Activated CD8-positive, alpha-beta memory T cell treated with anti-CD3 and anti-CD28 coated beads, Interleukin-2, amount 10 ng/mL, durations not matched to agents 7 days and 5 days (primary cell): ENCODE measurements at places on chromosomes 4 and X. TPM values are rescaled to one million over a fixed set of nuclear protein-coding genes. Genes with fewer than 3 reads are reported as not detected.

DNA sequence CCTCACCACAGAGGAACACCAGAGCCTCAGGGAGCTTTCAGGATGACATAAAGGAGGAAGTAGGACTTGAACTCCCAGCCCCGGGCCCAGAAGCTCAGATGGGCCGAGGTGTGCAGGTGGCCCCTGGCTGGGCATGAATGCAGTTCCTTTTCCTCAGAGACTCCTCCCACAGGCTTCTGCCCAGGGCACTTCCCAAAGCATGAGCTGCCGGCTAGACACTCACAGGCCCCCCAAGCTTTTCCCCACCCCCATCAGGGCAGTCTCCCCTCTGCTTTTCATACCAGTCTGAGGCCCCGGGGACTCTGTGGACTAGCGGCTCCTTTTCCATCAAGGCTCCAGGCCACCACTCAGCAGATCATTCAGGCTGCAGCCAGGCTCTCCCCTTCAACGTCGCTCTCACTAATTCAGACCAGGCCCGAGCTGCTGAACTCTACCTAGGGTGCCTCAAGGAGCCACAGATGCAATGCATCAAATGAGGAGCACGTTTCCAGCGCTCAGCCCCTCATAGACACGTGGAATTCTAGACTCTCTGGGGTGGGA lies 36.9 kb downstream of the HMX1 start:
- no peaks in the 10 kb centered on the region for H3K4me1 ChIP-seq
- no peak overlapping the region for H3K27ac ChIP-seq
- no peaks in the 10 kb centered on the region for H3K36me3 ChIP-seq
- no peak for DNase-seq
- H3K4me3 ChIP-seq: no peak overlapping the region

GRCh38 chr4:40583850-40584439 lies 45.7 kb downstream of the RBM47 start:
- no peak overlapping the region for H3K4me3 ChIP-seq
- H3K27ac ChIP-seq: no peak overlapping the region
- H3K27me3 ChIP-seq: peaks cover 15% of the 10 kb centered on the region

DNA sequence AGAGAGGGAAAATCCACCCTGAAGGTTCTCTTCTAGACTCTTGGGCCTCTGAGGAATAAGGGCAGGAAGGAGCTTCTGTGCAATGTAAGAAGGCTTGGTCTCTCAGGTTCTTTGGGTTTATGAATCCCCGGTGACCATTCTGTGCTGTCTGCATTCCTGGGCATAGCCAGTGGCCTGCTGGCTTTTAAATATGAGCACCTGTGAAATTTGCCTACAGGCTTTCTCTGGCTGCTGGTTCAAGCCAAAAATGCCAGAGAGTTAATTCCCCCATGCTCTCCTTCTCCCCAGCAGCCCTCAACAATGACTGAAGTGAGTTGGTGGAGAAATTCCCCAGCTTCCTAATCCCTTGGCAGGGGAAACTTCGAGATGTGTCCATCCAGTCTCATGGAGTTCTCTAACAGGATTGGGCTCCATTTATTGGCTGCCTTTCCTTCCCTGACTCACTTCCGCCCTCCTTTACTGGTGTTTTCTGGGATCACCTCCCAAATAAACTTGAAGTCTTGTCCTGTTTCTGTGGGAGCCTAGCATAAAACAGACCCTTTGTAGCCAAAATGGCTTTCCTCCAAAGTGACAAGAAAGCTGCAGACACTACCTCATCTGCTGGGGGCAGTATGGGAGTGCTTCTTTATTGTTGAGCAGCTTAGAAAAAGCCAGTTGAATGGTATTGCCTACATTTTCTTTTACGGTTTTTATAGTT lies 179.4 kb upstream of the CASK start:
- peaks cover 4% of the 10 kb centered on the region for H3K36me3 ChIP-seq
- H3K4me1 ChIP-seq: peaks cover 10% of the 10 kb centered on the region
- DNase-seq: no peak
- no peak overlapping the region for H3K27ac ChIP-seq
- H3K4me3 ChIP-seq: no peak overlapping the region

DNA sequence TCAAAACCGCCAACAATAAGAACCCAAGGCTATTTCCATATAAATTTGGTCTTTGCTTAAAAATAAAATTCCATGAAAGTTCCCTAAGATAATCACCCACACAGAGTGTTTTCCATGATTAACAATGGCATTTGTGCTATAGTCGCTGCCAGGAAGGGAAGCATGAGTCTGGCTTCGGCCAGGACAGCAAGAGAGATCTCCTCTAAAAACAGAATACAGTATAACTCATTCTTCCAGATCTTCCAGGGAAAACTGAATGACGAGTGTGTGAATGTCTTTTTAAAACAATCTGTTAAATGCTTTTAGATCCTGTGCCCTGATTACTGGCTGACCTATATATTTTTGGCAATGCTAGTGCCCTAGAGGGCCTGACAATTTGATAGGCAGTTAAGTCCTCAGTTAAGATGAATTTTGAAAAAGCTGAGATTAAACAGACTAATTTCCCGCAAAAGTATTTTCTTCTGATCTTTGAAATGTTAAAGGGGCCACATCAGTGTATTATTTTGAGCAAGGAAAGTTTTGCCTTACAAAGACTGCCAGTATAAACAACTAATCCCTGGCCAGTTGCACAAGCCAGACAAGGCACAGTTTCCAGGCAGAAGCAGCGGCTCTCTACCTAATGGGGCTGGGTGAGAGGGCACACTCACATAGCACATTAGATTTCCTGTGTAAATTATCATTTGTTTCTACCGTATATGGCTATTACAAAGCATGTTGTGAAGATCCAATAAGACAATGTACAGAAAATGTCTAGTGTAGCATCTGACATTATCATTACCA lies 127.3 kb downstream of the DCHS2 start:
- DNase-seq: no peak
- H3K27ac ChIP-seq: no peak overlapping the region
- peaks cover 11% of the 10 kb centered on the region for H3K4me1 ChIP-seq
- H3K36me3 ChIP-seq: no peaks in the 10 kb centered on the region

DNA sequence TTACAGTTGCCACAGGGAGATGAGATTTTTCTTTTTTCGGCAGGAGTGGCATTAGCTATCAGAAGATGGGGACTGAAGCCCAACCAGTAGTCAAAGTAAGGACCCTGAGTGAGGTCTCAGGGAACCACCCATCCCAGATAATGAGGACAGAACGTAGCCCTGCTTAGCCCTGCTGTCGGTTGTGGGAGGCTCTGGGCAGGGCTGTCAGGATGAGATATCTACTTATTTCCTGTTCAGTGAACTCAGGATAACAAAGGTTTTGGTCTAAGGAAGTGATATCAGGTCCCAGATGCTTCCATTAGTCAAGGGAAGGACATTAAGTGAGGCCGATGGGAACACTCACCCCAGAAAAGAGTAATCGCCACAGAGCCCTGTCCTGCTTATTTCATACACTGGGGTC lies 2.3 kb downstream of the MAGEB16 start:
- no peak overlapping the region for H3K4me3 ChIP-seq
- H3K27me3 ChIP-seq: no peaks in the 10 kb centered on the region
- H3K4me1 ChIP-seq: no peaks in the 10 kb centered on the region
- DNase-seq: no peak
- no peak overlapping the region for H3K27ac ChIP-seq

- no peak for DNase-seq
- no peak overlapping the region for H3K27ac ChIP-seq
- peaks cover 6% of the 10 kb centered on the region for H3K27me3 ChIP-seq
- peaks cover 8% of the 10 kb centered on the region for H3K4me1 ChIP-seq
- no peak overlapping the region for H3K4me3 ChIP-seq
These were observed 107.3 kb downstream of the ARHGAP10 start for GRCh38 chr4:147839200-147839599.

- H3K36me3 ChIP-seq: peaks cover 2% of the 10 kb centered on the region
- no peaks in the 10 kb centered on the region for H3K4me1 ChIP-seq
- DNase-seq: no peak
- H3K4me3 ChIP-seq: no peak overlapping the region
- H3K27ac ChIP-seq: no peak overlapping the region
These were observed 564.7 kb downstream of the IL15 start for GRCh38 chr4:142201041-142201440.

DNA sequence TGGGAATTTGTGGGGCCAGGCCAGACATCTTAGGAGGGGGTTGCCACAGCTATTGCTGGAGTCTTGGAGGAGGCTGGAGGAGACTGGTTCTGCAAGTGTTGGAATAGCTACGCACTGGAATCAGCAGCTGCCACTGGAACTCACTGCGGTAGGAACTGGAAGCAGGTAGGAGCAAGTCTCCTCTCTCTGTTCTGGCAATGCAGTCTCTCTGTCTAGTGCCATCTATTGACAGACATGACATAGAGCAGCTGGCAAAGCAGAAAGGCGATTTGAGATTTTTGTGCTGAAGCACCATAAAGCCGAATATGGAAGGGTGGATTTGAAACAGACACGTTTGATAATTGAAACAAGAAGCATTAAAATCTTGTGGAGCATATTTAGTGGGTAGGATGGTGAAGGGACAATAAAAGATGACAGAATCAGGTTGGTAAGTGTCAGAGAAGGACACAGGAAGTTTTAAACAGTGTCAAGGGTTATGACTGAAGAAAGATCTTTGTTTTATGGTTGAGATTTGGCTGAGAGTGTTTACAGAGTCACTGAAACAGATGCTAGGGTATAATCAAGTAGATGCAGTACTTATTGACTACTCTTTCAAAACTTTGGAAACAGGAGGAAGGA lies 23.5 kb upstream of the SYNPO2 start:
- H3K4me3 ChIP-seq: no peak overlapping the region
- no peak overlapping the region for H3K27ac ChIP-seq
- peaks cover 6% of the 10 kb centered on the region for H3K4me1 ChIP-seq
- H3K36me3 ChIP-seq: no peaks in the 10 kb centered on the region

GRCh38 chr4:37825968-37826294 lies 555 bp upstream of the PGM2 start:
- peak overlapping the region; percentile 89 for H3K27ac ChIP-seq
- H3K4me1 ChIP-seq: peaks cover 38% of the 10 kb centered on the region
- no peaks in the 10 kb centered on the region for H3K27me3 ChIP-seq
- DNase-seq: no peak

DNA sequence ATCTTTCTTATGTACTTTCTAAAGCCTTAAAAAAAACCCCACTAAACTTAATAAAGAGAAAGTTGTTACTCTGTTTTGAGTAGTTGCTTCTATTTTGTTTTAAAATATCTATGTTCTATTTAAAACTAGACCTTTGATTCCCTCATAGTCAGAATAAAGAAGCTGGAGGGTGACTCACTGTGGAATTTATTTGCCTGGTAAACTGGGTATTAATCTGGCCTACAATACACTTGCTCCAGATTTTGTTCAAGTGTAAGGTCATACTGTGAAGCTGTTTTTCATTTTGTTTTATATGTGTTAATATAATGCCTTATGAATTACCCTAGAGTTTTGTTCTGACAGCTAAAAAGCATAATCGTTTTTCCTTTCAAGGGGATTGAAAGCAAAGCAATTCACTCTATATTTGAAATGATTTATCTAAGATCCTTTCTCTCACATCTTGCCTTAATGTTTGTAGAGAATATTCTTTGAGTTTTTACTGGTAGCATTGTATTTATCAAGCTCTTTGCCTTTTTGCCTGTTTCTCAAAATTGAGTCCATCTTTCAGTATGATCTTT lies 277.4 kb upstream of the PITX2 start:
- no peak for DNase-seq
- no peaks in the 10 kb centered on the region for H3K36me3 ChIP-seq
- no peaks in the 10 kb centered on the region for H3K27me3 ChIP-seq

GRCh38 chr4:74054483-74055047 lies 16.1 kb upstream of the CXCL3 start:
- no peak overlapping the region for H3K4me3 ChIP-seq
- H3K36me3 ChIP-seq: no peaks in the 10 kb centered on the region
- H3K27ac ChIP-seq: no peak overlapping the region
- H3K27me3 ChIP-seq: no peaks in the 10 kb centered on the region
- no peak for DNase-seq

GRCh38 chrX:47313056-47313455 lies 57.3 kb upstream of the ZNF157 start:
- H3K4me3 ChIP-seq: no peak overlapping the region
- no peaks in the 10 kb centered on the region for H3K27me3 ChIP-seq
- no peak overlapping the region for H3K27ac ChIP-seq

- no peaks in the 10 kb centered on the region for H3K36me3 ChIP-seq
- no peaks in the 10 kb centered on the region for H3K27me3 ChIP-seq
- no peak overlapping the region for H3K27ac ChIP-seq
These were observed 12.5 kb downstream of the ZBTB33 start for GRCh38 chrX:120262859-120263708.

- peaks cover 4% of the 10 kb centered on the region for H3K4me1 ChIP-seq
- peaks cover 6% of the 10 kb centered on the region for H3K27me3 ChIP-seq
- DNase-seq: no peak
- H3K27ac ChIP-seq: no peak overlapping the region
- H3K36me3 ChIP-seq: no peaks in the 10 kb centered on the region
These were observed 19.2 kb upstream of the BRS3 start for GRCh38 chrX:136468391-136469103.

- peaks cover 13% of the 10 kb centered on the region for H3K36me3 ChIP-seq
- no peak overlapping the region for H3K4me3 ChIP-seq
- no peaks in the 10 kb centered on the region for H3K27me3 ChIP-seq
- H3K27ac ChIP-seq: peak overlapping the region; percentile 73
- DNase-seq: no peak
These were observed 17.1 kb downstream of the GPR34 start for GRCh38 chrX:41705680-41706374.

The ANXA3 gene
- 0.41 TPM for total RNA-seq

The RRH gene
- 0.32 TPM for total RNA-seq

The RHOXF1 gene
- not detected for total RNA-seq

The CFP gene
- 4.0 TPM for total RNA-seq

The SMIM10L2A gene
- 0.82 TPM for total RNA-seq

The CD38 gene
- total RNA-seq: 179 TPM
